Stromal cell of bone marrow (primary cell): ENCODE measurements at places on chromosomes 12 and 14.

GRCh38 chr14:76793324-76793723 lies 19.4 kb downstream of the ANGEL1 start:
- no peak for DNase-seq

- DNase-seq = no peak
These were observed 7.3 kb downstream of the ANKLE2 start for GRCh38 chr12:132754160-132754932.

DNA sequence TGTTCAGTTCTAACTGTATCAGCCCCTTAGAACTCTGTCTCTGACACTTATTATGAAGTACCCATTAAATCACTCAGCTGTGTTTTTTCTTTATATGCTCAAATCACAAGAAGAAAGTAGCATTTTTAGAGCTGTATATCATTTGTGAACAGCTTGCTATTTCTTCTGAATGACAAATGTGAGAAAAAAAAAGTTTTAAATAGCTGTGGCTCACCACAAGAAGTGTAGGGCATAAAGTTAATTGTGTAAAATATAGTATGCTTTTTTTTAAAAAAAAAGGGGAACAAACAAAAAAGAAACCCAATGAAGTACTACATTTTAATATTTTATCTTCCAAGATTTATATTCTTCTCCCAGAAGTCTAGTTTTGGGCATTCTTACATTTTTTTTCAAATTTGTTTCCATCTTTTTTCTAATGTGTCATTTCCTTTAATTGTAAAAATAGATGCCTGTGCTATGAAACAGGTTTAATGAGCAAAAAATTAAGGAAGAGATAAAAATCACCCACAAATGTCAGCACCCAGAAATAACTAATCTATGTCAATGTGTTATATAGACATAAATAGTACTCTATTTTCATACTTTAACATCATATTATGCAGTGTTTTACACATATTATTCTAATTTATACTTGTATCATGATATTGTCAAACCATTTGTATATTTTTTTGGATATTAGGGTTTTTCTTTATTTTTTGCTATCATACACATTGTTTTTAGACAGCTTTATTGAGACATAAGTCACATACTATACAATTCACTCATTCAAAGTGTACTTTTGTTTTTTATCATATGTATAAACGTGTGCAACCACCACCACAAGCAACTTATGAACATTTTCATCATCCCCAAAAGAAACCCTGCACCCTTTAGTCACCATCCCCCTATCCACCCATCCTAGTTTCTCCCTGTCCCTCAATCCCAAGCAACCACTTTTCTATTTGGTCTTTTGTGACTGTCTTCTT lies 22.4 kb upstream of the LRRK2 start:
- DNase-seq = no peak

- no peak for DNase-seq
These were observed at the start of gene ACACB for GRCh38 chr12:109115758-109116610. TSS of gene ACACB (plus strand) at chr12:109116587. CDS start at chr12:109139406, 22,819 bp downstream.

- DNase-seq = no peak
These were observed 21.1 kb upstream of the KCNA5 start for GRCh38 chr12:5022465-5023061.

- DNase-seq = no peak
These were observed 65.8 kb downstream of the CCDC92 start for GRCh38 chr12:123906711-123907420.

DNA sequence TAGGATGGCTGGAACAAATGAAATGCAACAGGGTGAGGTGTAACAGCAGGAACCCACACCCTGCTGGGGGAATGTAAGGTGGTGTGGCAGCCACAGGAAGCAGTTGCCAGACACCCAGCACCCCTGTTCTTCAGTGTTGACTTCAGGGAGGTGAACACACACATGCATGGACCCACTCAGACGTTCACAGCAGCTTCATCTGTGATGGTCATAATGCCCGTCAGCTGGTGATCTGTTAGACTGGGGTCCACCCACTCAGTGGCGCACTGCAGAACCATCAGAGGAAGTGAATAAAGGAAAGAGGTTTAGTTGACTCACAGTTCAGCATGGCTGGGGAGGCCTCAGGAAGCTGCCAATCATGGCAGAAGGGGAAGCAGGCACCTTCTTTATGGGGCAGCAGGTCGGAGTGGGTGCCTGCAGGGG lies 22.7 kb upstream of the TEX22 start:
- DNase-seq = no peak

DNA sequence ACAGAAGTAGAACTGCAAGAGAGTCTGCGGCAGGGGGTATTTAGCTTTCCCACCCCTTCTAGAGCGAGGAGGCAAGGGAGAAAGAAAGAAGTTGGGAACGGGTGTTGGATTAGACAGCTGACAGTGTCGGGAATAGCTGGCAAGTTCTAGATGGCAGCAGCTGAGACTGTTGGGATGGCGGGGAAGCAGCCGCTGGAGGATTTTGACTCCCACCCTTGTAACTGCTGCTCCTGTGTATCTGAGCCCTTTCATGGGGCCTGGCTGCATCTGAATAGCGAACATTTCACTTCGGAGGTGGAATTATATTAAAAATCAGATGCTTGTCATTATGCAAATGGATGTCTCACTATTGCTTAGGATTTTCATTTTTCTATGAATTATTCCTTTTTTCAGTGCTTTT lies 104.6 kb downstream of the AACS start:
- no peak for DNase-seq

- no peak for DNase-seq
These were observed 28.1 kb upstream of the ADGRD1 start for GRCh38 chr12:130925666-130926015.

- DNase-seq = no peak
These were observed 21.8 kb upstream of the KRT78 start for GRCh38 chr12:52870361-52871290.

- DNase-seq = no peak
These were observed 287.5 kb downstream of the FOXG1 start for GRCh38 chr14:29054119-29054518.

GRCh38 chr14:22024137-22024536 lies 350.5 kb upstream of the OR4E1 start:
- no peak for DNase-seq

GRCh38 chr14:102829016-102829548 lies 51.8 kb downstream of the TRAF3 start:
- DNase-seq = no peak

DNA sequence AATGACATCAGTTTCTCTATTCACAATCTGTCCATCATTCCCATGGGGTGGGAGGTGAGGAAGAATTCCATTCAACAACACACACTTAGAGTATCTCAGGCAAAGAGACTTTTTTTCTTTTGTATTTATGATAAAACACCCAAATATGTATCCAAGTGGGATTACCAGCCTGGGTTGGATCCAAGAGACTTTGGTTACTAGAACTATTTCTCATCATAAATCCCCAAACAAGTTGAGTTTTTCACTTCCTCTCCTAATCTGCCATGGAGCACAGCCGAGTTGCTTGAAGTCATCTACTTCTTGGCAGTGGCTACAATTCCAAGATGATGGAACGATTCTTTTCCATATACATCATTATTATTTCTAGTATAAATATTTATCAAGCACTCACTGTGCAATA lies 209.2 kb upstream of the HMGA2 start:
- DNase-seq = peak; percentile 99

- no peak for DNase-seq
These were observed 21.4 kb upstream of the TMEM106C start for GRCh38 chr12:47941871-47942613.

GRCh38 chr12:51409846-51410245 lies 14.8 kb upstream of the SLC4A8 start:
- DNase-seq = no peak

DNA sequence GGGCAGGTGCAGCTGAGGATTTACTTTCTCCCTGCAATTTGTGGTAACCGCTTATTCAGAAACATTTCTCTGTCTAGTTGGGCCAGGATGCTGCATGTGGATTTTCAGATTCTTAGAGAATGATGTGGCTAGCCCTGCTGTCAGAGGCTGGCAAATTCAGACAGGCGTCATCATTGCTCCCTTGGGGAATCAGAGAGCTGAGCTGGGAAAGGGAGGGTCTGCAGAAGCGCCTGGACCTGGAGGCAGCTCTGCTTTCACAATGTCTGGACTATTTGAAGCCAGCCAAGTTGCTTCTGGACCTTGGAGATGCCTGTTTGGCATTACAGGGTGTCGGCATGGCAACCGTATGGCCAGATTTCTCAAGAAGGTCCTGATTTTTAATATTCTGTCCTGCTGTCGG lies 3.4 kb downstream of the GALNT16 start:
- DNase-seq = peak; percentile 99

GRCh38 chr12:1108276-1108675 lies 117.3 kb downstream of the ERC1 start:
- DNase-seq = no peak

- no peak for DNase-seq
These were observed 20.9 kb downstream of the FBXW8 start for GRCh38 chr12:116931665-116932064.

DNA sequence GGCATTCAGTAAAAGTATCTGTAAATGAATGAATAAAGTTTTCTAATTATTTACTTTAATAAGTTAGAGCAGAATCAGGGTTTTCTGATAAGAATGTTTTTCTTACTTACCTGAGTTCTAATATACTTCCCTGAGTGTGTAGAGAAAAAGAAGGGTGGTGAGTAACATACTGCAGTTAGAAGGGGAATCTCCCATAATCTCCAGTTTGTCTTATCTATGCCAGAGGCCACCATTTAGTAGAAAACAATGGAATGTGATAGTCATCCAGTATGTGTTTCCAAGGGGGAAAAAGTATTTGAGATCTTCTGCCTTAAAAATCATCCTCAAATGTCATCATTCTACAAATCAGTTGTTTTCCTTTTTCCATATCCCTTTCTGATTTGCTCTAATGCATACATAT lies 56.5 kb upstream of the PAWR start:
- no peak for DNase-seq

GRCh38 chr14:98963610-98964009 lies 308.4 kb downstream of the BCL11B start:
- no peak for DNase-seq

- no peak for DNase-seq
These were observed 150.3 kb downstream of the DAD1 start for GRCh38 chr14:22438742-22439141.

DNA sequence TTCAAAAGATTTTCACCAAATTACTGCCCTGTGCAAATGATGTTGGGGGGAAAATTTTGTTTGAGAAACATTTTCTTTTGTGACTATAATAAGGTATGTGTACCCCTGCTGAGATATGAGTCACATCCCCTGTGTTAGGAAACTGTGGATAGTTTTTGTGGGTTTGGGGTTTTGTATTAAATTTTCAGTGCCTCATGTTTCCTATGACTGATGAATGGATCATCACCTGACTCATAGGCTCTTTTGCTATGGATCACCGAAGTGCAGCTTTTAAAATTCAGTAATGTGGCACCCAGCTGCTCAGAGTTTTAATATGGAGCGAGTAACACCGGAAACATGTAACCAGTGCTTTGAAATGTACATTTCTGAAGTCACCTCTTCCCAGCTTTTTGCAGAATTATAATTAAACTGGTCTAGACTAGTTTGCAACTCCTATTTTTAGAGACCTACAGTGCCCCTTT lies 167.4 kb upstream of the HMGA2 start:
- peak; percentile 98 for DNase-seq

- no peak for DNase-seq
These were observed 4.2 kb downstream of the NPC2 start for GRCh38 chr14:74488786-74489397.

- no peak for DNase-seq
These were observed 56.0 kb upstream of the DCD start for GRCh38 chr12:54704202-54704601.

DNA sequence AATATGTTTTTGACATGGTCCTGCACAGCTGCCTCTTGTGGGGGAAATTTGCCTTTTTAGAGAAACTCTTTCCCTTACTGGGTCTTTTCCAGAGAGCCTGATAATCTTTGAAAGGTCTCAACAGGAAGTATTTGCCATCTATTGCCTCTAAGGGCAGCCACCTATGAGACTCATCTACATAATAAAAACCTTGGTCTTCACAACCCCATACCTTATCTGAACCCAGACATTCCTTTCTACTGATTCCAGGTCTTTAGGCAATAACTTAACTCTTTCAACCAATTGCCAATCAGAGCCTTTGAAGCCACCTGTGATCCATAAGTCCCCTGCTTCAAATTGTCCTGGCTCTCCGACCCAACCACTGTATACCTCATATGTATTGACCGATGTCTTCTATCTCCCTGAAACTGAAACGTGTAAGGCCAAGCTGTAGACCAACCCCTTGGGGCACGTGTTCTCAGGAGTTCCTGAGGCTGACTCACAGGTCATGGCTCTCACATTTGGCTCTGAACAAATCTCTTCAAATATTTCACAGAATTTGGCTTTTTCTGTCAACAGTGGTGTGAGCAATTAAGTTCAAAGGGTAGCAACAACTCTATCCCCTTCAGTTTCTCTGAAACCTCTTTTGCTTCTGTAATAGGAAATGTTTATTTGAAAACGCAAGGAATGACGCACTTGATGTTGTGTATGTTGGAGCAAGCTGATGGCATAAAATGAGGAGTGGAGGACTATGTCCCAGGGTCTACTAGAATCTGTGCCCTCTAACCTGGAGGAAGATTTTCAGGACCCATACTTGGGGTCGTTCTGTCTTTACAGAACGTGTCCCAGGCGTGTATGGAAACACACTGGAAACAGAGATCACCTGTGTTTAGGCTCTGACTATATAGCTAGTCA lies 49.2 kb upstream of the EIF5 start:
- DNase-seq = no peak

DNA sequence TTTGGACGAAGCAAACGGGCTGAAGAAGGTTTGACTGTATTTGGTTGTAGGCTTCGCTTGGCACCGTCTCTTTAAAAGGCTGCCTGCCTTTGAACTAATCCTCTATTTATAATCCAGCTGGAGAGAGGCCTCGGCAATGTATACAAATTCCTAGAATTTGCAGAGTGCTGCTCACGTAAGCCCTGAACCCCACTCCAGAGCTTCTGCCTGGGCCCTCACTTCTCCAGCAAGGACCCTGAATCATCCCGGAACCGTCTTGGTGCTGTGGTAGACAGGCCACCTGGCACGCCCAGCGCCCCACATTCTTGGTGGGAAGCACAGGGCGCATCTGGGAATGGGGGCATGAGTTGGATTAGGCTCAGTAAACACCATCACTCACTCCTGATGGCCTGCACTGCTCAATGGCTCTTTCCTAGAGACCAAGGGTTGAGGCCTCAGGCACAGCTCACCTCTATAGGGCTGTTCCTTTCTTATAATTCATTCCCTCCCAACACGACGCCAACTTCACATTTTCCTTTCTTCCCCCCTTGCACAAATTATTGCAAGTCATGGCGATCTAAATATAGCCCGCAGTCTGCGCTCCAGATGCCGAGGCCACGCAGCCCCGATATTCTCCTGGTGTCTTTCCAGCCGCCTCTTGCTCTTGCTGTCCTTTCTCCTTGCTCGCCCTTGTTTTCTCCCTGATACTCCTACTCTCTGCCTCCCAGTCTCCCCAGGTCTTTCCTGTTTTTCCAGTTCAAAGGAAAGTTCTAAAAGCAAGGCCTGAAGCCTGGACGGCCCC lies 141.0 kb downstream of the ZFP36L1 start:
- DNase-seq = no peak

DNA sequence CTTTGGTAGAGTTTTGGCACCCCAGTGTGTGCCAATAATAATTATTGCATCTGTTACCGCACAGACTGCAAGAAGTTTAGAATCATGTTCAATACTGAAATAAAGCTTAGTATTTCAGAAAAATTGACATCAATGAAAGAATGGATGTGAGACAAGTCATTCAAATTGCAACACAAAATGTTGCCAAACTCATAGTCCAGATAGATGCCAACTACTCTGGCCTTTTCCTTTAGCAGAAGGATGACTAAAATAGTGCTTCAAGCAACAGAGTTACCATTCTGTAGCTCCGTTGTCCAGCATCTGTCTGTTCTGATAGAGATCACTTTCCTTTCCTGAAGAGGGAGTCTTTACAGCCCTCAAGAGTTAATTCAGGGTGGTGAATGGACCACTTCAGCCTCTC lies 77.5 kb downstream of the LIN7A start:
- DNase-seq = peak; percentile 31
